NCI-H446 treated with DMSO at 0.1 percent for 48 hours (cell line): ENCODE measurements at places on chromosomes 7 and 10.

DNA sequence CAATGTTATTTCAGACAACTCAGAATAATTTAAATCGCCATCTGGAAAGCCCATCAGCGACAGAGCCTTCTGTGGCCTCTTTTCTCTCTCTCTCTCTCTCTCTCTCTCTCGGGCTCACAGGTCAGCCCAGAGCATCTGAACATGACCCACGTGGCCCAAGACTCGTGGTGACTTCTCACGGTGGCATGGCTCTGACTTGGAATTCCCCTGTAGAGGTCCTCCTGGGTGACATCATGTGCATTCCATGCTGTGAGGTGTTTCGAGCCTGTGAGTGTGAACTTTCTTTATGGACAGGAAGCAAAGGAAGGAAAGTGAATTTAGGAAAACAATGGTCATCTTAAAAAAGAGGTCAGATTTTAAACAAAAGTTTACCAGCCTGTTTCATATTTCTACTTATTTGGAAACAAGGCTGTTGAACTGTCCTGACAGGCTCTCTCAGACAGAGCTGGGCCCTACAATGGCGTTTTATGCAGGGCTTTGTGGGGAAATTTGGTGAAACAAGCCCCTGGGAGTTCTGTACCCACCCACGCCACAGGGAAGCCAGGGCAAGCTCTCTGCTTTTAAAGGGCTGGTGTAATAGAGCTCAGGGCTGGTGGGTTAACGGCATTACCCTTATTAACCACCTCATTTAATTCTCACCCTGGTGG lies 359.7 kb upstream of the ZNF32 start:
- DNase-seq: no peak

GRCh38 chr7:123492485-123492884 lies 41.9 kb downstream of the IQUB start:
- DNase-seq: no peak

DNA sequence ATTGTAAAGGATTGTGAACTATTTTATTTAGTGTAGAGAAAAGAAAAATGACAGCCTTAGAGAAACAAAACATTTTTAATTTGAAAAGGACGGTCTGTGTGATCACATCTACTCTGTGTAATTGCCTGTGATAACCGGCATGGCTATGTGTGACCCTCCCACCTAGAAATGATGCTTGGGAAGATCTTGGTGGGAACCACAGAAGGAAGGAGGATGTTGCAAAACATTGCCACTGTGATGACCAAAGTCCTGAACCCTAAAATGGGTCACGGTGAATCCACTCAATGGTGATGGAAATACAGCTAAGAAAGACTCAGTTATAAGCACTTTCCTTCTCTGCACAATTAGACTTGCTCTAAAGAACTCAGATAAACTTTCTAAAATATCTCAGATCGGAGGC lies 221.3 kb upstream of the FRMD4A start:
- no peak for DNase-seq

DNA sequence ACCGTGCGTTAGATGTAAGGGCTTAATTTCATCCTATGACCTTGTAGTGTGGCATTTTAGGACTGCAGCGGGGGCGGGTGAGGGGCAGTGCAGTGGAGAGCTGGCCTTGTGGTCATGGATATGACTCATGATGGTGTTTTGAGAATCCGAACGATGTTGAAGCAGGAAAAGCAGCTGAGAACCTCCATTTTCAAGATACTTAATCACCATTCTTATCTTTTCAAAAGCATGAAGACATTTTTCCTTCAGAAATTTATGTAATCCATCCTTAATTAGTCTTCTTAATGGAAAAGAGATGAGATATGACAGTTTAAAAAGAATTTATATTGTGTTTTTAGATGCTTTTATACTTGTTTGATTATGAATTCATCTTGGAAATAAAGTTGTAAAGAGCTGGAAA lies 9.6 kb downstream of the ATP5F1C start:
- DNase-seq: no peak

DNA sequence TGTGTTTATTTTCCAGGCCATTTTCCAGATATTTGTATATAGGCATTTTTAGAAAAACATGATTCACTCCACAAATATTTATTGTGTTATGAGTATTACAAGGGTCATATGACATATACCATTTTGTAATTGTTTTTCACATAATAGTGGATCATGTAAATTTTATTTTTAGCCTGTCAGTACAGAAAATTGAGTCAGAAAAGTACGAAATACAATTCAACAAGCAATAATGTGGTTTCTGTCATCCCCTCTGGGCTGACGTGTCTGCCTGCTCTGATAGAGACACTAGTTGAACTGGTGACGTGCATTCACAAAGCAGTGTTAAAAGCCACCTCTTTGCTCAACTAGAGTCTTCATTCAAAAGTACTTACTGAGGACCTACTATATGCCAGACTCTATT lies 97.9 kb upstream of the STEAP1B start:
- DNase-seq: no peak

GRCh38 chr7:159011722-159012022 lies 133.0 kb downstream of the VIPR2 start:
- DNase-seq: no peak

DNA sequence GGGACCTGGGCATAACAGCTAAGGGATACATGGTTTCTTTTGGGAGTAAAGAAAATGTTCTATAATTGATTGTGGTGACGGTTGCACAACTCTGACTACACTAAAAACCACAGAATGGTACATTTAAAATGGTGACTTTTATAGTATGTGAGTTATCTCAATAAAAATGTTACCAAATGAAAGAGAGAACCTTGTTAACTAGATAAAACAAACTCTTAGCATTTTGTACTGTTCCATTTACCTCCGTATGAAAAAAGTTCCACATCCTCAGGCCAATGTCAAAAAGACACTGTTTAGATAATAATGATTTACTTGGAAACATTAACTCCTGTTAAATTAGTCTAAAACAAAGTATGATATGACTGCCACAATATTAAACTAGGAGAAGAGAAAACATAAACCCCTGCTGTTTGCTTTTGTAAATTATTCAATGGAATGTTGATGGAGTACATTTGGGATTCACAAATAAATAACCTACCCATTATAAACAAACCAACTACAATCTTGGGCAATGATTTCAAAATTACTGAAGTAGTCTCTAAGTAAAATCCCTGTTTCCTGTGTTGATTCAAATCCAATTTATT lies 60.7 kb downstream of the SMURF1 start:
- DNase-seq: no peak

DNA sequence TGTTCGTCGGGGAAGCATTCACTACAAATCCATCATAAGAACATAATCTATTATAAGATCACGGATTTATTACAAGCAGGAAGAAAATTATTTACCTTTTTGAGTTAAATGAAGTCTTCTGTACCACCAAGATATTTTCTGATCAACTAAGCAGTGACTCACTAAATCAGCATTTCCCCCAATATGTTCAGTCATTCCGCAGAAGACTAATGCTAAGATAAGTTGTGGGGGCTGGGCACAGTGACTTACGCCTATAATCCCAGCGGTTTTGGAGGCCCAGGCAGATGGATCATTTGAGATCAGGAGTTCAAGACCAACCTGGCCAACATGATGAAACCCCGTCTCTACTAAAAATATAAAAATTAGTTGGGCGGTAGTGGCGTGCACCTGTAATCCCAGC lies 144.2 kb upstream of the EGR2 start:
- no peak for DNase-seq
